Esophagus squamous epithelium (tissue), 5 donors: ENCODE measurements at places on chromosomes 4 and X. TPM values are rescaled to one million over a fixed set of nuclear protein-coding genes. Genes with fewer than 3 reads are reported as not detected.

DNA sequence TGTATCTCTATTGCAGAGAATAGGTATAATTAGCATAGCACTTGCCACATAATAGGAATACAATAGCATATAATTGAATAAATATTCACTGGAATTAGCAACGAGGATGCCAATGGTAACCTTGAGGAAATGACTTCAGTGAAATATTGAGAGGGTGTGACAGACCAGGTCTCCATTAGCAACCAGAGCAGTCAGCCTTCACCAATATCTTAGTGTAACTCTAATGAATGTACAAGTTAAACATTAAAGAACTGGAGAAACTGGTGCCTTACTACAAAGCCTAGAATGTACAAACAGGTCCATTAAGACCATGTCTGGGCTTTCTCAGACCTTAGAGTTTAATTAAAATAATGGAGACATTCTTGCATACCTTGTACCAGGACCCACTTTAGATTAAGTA is 143.0 kb downstream of the MAGEB17 start:
- H3K4me1 ChIP-seq: no peaks in the 10 kb centered on the region
- H3K27ac ChIP-seq: no peak overlapping the region
- no peaks in the 10 kb centered on the region for H3K36me3 ChIP-seq
- DNase-seq: no peak
- no peaks in the 10 kb centered on the region for H3K27me3 ChIP-seq

GRCh38 chrX:139739138-139739537 is 31.2 kb upstream of the MCF2 start:
- H3K27me3 ChIP-seq: no peaks in the 10 kb centered on the region
- no peak for DNase-seq
- no peak overlapping the region for H3K27ac ChIP-seq
- no peak overlapping the region for H3K4me3 ChIP-seq
- no peaks in the 10 kb centered on the region for H3K4me1 ChIP-seq

Gene DKK2
- total RNA-seq: 0.38 TPM

Gene UGT2B10
- not detected for total RNA-seq

Gene GUCY1A1
- total RNA-seq: 8.6 TPM

Gene DNAJB14
- total RNA-seq: 41.5 TPM
